ENCODE measurements at places on chromosomes 1 and 21.

DNA sequence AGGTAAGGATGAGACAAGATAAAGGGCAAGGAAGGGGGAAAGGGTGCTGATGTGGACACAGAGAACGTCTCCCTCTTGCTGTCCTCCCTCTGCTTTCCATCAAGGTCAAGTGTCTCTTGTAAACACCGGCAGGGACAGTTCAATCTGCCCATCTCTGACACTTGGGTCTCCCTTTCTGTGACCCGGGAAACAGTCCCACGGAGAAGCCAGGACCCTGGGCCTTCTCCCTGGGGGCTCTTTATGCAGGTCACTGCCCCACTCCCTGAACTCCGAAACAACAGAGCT is 254.3 kb downstream of the LTN1 start:
- DNase-seq, result no peak

GRCh38 chr1:214414691-214415090 is 133.7 kb downstream of the SMYD2 start:
- no peak for DNase-seq

GRCh38 chr1:237070519-237070918 is 28.5 kb downstream of the RYR2 start:
- DNase-seq, result no peak

DNA sequence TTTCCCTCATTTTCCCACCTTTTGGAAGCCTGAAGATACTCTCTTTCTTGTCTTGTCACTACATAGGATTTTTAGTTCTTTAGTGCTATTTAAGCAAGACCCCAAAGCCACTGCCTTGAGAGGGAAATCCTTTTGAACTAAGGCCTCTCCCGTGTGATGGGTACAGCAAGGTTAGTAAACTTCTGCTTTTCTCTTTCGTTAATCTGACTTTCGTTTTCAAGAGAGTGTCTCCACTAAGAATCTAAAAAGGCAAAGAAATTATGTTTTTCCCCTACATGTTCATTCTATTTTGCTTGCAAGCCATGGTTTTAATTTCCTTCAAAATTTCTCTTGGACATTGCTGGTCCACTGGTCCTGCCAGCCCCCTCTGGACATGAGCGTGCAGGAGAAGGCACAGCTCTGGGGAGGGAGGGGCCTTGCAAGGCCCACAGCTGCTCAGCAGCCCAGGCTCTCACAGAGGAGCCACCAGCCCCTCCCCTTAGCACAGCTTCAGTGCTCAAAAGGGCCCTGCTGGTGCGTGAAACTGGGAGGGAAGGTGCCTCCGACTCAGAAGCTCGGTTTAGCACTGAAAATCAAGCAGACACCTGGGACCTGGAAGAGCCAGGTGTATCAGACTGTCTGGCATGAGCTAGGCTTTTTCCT is 210.9 kb upstream of the GALNT2 start:
- peak; percentile 31 for DNase-seq

DNA sequence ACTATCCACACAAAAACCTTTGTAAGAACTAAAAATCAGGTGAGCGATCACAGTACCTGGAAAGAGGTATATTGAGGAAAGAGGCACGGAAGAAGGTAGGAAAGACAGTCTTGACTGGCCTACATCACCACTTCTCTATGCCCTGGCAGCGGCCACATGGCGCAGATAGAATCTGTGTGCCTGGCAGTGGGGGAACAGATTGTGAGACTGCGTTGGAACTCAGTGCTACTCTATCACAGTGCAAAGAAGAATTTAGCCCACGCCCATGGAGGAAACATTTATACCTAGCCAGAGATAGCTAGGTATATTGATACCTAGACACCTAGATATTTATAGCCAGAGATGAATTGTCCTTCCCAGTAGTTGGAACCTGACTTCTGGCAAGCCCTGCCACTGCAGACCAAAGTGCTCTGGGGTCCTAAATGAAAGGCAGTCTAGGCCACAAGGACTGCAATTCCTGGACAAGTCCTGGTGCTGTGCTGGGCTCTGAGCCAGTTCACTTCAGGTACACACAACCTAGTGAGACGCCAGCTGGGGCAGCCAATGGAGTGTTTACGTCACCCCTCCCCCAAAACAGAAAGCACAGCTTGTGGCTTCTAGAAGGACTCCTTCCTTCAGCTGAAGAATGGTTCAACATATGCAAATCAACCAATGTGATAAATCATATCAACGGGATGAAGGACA is 51.9 kb downstream of the DHX9 start:
- DNase-seq, result no peak

GRCh38 chr1:245837718-245838117 is 669.4 kb downstream of the SMYD3 start:
- DNase-seq, result no peak

DNA sequence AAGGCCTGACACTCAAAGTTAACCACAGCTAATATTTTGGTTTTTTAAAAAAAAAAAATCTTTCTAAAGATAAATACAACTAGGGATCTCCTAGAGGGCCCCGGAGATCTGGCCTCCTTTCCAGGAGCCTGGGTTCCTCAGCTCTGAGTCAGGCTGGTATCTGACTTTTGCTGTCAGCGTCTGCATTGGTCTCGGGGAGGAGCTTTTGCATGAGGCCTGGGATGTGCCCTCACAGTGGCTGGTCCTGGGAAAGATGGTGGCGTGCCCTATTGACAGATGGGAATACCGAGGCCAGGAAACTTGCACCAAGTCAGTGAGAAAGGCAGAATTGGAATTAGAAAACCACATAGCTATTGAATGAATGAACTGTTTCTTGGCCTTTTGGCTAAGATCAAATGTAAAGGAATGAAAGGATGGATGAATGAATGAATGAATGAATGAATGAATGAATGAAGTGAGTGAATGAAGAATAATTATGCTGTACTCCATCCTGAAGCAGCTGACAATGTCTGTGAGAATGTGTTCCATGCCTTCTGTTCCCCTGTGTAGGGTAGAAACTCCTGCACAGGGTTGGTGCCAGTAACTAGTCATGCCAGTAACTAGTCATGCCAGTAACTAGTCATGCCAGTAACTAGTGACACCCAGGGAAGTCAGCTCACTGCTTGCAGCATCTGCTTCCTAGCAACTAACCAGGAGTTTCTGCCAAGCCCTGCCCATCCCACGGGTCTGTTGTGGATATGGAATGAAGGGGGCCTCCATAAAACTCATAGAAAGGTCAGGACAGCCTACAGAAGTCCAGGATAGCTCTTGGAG is 242.5 kb upstream of the VAMP3 start:
- DNase-seq, result no peak

GRCh38 chr21:16535102-16535422 is 805.3 kb downstream of the USP25 start:
- peak; percentile 97 for DNase-seq

DNA sequence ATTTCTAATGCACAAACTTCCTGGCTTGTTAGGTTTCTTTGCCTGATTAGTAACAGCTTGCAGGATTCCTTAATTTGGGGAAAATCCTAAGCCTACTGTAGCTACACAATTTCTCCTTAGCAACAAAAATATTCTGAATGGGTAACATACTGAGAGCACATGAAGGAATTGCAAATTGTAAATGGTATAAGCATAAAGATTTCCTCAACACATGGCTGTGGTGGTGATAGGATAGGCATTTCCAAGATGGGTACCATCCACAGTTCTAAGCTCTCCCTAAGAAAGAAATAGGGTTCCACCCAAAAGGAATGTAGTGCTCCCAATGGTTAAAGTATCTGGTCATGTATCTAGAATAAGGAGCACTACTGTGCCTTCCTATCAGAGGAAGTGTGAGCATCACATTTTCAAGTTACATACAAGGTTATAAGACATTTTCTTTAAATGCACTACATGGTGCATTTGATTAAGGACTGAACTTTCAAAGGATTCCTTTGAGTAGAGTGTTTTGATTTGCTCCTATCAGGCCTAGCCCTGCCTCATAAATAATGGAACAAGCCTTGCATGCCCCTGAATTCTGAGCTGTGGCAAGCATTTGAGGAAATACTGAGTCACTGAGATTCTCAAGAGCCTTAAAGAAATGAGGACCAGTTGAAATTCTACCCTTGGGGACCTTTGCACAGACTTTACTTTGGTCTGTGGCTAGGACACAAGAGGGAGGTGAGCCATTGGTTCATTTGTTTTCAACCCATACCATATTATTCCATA is 286.4 kb downstream of the PTBP2 start:
- no peak for DNase-seq

GRCh38 chr1:53739109-53739681 is at the start of gene GLIS1:
TSS of gene GLIS1 (minus strand) at chr1:53739164. CDS start at chr1:53738064, 1,100 bp downstream.
- DNase-seq, result peak; percentile 81

Data from posterior cingulate gyrus (tissue), 11 donors.